Esophagus muscularis mucosa (tissue), 4 donors: ENCODE measurements at places on chromosomes 7 and 10. TPM values are rescaled to one million over a fixed set of nuclear protein-coding genes. Genes with fewer than 3 reads are reported as not detected.

DNA sequence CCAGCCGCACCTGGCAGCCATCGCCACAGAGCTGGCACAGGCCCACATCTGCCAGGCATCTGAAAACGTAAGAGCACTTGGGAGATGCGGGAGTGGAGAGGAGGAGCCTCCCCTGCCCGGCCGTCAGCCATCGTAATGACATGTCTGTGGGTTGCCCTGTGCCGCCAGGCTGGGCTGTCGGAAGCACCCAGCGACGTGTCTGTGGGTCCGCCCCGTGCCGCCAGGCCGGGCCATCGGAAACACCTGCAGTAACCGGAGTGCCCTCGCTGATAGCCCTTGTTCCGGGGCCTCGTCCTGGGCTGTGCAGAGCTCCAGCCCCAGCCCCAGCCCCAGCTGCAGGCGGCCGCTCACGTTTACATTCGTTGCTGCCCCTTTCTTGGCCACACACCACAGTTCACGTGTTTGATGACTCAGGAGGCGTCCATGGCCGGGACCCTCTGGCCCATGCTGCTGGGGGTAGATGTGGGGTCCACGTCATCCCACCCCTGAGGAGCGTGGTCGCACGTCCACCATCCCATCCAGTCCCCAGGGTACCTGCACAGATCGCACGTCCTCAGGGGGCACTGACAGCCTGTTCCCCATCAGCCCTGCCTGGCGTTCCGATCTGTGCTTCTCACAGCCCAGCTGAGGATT, 30.0 kb upstream of the PRKAR1B start:
- no peak overlapping the region for H3K4me3 ChIP-seq
- peaks cover 81% of the 10 kb centered on the region for H3K36me3 ChIP-seq
- H3K4me1 ChIP-seq = no peaks in the 10 kb centered on the region
- no peaks in the 10 kb centered on the region for H3K27me3 ChIP-seq

- no peaks in the 10 kb centered on the region for H3K27me3 ChIP-seq
- H3K4me3 ChIP-seq = no peak overlapping the region
- H3K36me3 ChIP-seq = no peaks in the 10 kb centered on the region
- peaks cover 41% of the 10 kb centered on the region for H3K4me1 ChIP-seq
Observed at GRCh38 chr7:46603296-46603752, 682.3 kb upstream of the IGFBP3 start.

- peaks cover 2% of the 10 kb centered on the region for H3K4me1 ChIP-seq
- H3K4me3 ChIP-seq = no peak overlapping the region
- no peaks in the 10 kb centered on the region for H3K27me3 ChIP-seq
- H3K27ac ChIP-seq = no peak overlapping the region
- H3K36me3 ChIP-seq = no peaks in the 10 kb centered on the region
Observed at GRCh38 chr10:116769791-116770190, 27.4 kb upstream of the HSPA12A start.

DNA sequence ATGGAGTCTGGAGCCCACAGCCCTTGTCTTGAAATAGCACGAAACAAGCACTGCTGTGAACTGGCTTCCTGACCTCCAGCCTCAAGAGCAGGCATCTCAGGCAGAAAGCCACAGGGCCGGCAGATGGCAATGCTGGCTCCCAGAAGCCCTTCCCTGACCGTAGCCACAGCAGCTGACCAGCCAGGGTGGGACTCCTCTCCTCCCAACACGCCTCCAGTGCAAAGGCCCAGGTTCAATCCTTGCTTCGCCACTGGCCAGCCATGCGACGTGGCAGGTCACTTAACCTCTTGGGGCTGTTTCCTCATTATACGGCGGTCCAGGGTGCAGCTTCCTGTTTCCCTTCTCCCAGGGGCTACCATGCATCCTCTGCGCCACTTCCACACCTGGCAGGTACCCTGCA, 12.8 kb downstream of the PRKAG2 start:
- H3K36me3 ChIP-seq = peaks cover 7% of the 10 kb centered on the region
- no peak overlapping the region for H3K27ac ChIP-seq
- H3K4me3 ChIP-seq = no peak overlapping the region
- H3K4me1 ChIP-seq = peaks cover 15% of the 10 kb centered on the region
- no peaks in the 10 kb centered on the region for H3K27me3 ChIP-seq
- no peak for DNase-seq

MACROH2A2 gene
- total RNA-seq = 14.6 TPM
